NCI-H82 (cell line): ENCODE measurements at places on chromosomes 13 and 19.

GRCh38 chr19:44608391-44608821 lies 5.0 kb upstream of the IGSF23 start:
- no peak for DNase-seq

DNA sequence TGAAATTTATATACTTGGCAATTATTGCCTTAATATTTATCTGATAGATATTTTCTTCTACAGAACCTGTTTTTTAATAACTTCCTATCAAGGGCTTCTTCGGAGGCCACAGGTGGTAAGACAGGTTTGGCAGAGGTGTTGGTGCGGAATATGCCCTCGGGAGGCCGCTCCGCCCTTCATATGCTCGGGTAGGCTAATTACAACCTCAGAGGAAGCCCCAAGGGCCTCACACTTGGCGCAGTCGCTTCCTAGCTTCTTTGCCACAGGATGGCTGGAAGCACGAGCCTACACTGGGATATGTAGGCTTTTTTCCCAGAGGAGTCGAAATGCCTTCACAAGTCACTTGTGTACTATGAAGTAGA lies 68.8 kb downstream of the LMO7 start:
- peak; percentile 57 for DNase-seq

DNA sequence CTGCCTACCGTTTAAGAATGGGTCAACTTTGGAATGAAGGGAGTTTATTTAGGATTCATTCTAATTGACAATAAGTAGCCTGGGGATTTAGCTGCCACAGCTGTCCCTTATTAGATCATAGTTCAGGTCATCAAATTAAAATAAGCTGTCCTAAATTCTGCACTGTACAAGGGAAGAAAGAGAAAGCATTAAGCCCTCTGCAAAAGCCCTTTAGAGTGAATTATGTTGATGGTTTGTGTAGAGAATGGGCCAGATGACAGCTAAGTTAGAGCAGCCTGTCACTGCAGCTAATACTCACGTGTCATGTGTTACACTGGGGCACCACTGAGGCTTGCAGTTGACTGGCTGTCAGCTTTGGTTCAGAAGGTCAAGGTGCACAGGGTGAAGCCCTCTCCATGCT lies 737.1 kb upstream of the SLC10A2 start:
- peak; percentile 99 for DNase-seq

DNA sequence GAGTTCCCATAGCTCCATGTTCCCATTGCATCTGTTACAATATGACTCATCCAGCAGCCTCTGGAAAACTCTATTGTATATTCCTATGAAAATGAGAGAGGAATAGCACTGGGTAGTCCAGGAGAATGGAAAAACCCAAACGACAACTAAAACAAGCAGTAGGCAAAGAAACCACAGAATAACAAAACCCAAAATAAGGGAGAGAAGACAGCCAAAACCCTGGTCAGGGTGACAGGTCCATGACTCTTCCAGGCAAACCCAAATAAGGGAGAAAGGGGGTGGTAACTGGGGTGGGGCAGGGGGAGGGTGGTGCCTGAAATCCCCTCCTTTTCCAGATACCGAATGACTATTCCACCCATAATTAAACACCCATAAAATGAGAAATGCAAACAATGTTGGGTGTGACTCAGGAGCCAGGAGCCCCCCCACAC lies 4.0 kb upstream of the ZNF8 start:
- DNase-seq, result no peak

GRCh38 chr13:43666403-43666802 lies 120.4 kb downstream of the ENOX1 start:
- peak; percentile 31 for DNase-seq

DNA sequence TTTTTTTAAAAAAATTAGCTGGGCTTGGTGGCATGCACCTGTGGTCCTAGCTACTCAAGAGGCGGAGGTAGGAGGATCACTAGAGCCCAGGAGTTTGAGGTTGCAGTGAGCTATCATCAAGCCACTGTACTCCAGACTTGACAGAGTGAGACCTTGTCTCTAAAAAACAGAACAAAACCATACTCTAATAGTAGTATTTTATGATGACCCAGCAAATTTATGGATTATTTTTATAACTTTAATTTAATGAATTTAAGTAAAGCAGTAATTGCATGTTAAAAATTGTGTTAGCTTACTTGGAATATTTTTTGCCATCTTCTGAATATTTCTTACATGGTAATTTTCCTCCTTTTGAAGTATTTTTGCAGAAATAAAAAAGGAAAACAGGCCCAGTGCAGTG lies 48.3 kb downstream of the ZIC2 start:
- no peak for DNase-seq

- peak; percentile 86 for DNase-seq
Measured at GRCh38 chr13:106619688-106620555, 52.0 kb upstream of the ARGLU1 start.

GRCh38 chr13:97582170-97582569 lies 148.2 kb downstream of the RAP2A start:
- DNase-seq, result no peak

DNA sequence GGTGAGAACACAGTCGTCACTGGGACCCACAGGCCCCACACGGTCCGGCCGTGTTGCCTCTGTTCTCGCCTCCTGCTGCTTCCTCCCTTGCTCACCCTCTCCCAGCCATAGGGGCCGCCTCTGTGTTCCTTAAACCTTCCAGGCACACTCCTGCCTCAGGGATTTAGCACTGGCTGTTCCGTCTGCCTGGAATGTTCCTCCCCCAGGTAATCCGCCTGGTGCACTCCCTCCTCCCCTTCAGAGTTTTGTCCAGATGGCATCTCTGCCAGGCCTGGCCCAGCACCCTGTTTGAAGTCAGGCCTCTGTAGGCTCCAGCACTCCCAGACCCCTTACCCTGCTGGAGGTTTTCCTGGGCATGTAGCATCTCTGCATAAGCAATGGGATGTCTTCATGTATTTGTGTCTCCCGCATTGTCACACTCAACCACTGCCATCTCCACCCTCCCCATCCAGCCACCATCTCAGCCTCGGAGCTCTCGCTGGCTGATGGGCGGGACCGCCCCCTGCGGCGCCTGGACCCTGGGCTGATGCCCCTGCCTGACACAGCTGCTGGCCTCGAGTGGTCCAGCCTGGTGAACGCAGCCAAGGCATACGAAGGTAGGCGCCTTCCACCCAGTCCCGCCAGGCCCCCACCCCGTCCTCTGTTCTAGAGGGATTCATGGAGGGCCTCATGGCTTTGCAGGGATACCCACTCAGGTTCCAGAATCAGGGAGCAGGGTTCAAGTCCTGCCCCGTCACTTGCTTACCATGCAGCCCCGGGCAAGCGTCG lies 25.9 kb downstream of the DPF1 start:
- DNase-seq, result peak; percentile 18

GRCh38 chr19:51660975-51661600 lies 14.5 kb upstream of the SIGLEC14 start:
- DNase-seq, result peak; percentile 87
